Natural killer cell (primary cell): ENCODE measurements at places on chromosomes 1 and 21.
A peak's percentile ranks its signal among the peaks of the same experiment; 100 is the strongest.

DNA sequence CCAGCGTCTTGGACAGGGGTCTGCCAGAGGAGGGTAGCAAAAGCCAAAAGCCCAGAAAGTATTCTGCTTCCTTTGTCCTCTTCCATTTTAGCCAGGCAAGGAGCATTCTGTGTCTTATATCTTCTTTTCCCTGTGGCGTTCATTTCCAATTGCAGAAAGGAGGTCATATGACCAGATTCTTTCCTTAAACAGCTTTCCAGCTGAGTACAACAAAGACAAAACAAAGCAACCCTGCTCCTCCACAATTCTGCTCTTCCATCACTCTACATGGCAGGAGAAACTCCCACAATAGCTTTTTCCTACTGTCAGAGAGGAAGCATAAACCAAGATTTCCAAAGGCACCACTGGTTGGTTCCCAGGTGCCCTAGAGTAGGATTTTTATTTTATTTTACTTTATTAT, 19.7 kb downstream of the ENSA start:
- peaks cover 2% of the 10 kb centered on the region for H3K36me3 ChIP-seq
- no peaks in the 10 kb centered on the region for H3K27me3 ChIP-seq
- H3K4me1 ChIP-seq = peaks cover 42% of the 10 kb centered on the region
- peak overlapping the region; percentile 98 for H3K27ac ChIP-seq

DNA sequence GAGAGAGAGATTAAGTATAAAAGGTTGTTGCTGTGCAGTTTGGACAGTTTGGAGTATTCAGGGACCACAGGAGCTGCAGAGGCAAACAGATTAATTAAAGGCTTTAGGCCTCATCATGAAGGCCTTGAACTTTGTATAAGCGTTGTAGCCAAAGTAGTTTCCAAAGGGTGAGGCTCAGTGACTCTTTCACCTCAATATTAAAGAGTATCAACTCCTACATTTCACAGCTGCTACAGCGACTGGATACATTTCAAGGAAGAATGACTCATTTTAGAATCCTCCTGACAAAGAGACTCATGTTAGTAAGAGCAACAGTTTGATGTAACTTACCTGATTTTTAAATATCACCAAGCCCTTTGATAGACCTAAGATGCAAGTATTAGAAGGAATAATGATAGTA, 355.5 kb downstream of the HLX start:
- no peaks in the 10 kb centered on the region for H3K4me1 ChIP-seq
- no peak for DNase-seq
- no peak overlapping the region for H3K27ac ChIP-seq
- no peaks in the 10 kb centered on the region for H3K27me3 ChIP-seq
- H3K4me3 ChIP-seq = no peak overlapping the region
- H3K36me3 ChIP-seq = no peaks in the 10 kb centered on the region

- H3K4me1 ChIP-seq = no peaks in the 10 kb centered on the region
- no peak for DNase-seq
- no peak overlapping the region for H3K4me3 ChIP-seq
Observed at GRCh38 chr1:67916140-67916886, 83.0 kb upstream of the GNG12 start.

- H3K27ac ChIP-seq = no peak overlapping the region
- no peak overlapping the region for H3K4me3 ChIP-seq
- DNase-seq = no peak
- no peaks in the 10 kb centered on the region for H3K27me3 ChIP-seq
- H3K36me3 ChIP-seq = no peaks in the 10 kb centered on the region
Observed at GRCh38 chr1:230772457-230773395, 25.5 kb downstream of the CAPN9 start.

DNA sequence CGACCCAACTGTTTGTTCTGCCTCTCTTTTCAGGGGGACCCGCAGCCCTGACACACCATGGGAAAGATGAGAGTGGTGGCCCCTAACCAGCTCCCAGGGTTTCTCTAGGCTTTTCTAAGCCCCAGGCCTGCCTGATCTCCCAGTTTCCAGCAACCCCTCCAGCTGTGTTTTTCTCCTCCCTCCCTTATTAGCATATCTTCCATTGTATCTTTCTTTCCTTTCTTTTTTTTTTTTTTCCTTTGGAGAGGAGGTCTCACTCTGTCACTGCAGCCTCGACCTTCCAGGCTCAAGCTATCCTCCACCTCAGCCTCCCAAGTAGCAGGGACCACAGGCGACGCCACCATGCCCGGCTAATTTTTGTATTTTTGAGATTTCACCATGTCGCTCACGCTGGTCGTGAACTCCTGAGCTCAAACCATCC, 1.8 kb upstream of the CERS2 start:
- no peaks in the 10 kb centered on the region for H3K36me3 ChIP-seq
- no peak overlapping the region for H3K27ac ChIP-seq
- H3K4me1 ChIP-seq = peaks cover 67% of the 10 kb centered on the region
- no peak for DNase-seq

GRCh38 chr1:235513495-235514366, 9.5 kb upstream of the B3GALNT2 start:
- no peak overlapping the region for H3K27ac ChIP-seq
- H3K36me3 ChIP-seq = no peaks in the 10 kb centered on the region
- no peaks in the 10 kb centered on the region for H3K4me1 ChIP-seq
- H3K4me3 ChIP-seq = no peak overlapping the region
- DNase-seq = no peak
- no peaks in the 10 kb centered on the region for H3K27me3 ChIP-seq

DNA sequence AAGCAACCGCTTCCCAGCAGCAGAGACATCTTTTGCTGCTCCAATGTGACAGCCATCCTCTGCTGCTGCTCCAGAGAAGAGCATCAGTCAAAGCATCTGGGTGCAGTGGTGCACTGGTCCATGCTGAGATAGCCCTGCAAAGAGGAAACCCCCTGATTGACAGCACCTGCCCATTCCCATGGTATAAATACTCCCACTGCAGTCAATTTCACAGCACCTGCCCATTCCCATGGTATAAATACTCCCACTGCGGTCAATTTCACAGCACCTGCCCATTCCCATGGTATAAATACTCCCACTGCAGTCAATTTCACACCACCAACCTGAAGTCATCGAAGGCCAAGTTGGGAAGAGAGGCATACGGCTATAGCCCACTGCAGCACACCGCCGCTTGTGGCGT, 25.5 kb downstream of the FBXO2 start:
- H3K27me3 ChIP-seq = no peaks in the 10 kb centered on the region
- no peak overlapping the region for H3K4me3 ChIP-seq
- no peaks in the 10 kb centered on the region for H3K4me1 ChIP-seq
- H3K27ac ChIP-seq = no peak overlapping the region

DNA sequence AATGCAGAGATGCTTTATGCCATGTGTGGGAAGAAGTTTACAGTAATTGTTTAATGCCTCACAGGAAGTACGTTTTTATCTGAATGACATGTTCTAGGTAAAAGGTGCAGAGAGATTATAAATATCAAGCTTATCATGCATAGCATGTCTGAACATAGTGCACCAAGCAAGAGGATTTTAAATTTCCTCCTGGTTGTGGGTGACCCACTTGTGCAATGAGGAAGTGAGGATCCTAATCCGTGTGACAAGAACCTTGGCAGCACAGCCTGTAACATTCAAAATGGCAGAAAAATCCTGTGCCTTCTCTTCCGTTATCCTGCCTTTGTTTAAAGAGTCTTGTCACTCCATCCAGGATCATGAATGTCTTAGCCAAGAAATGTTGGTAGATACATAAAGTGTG, 75.6 kb downstream of the PLA2G4A start:
- no peaks in the 10 kb centered on the region for H3K36me3 ChIP-seq
- H3K4me3 ChIP-seq = no peak overlapping the region
- no peak overlapping the region for H3K27ac ChIP-seq
- H3K27me3 ChIP-seq = no peaks in the 10 kb centered on the region
- DNase-seq = no peak

DNA sequence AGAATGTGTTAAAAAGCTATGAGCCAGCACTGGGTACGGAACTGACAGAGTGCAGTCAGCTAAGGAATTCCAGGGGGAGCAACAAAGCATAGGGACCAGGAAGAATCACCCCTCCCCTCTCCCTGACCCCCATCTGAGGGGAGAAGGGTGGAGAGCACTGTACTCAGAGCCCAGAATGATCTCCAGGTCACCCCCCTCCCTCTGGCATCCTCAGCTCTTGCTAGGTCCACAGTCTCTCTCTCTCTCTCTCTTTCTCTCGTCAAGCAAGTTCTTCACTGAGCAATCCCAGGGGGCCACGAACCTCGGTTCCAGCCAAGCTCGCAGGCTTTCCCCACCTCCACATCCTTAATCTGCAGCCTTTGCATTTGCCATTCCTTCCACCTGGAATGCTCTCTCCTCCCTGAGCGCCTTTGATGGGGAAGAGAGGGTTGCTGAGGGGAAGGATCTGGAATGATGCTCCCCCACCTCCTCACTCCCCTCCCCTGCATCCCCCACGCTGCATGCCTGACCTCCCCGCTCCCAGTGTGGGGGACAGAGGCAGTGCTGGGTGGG, 6.7 kb upstream of the WASF2 start:
- H3K4me3 ChIP-seq = no peak overlapping the region
- H3K27ac ChIP-seq = no peak overlapping the region
- no peak for DNase-seq
- H3K27me3 ChIP-seq = no peaks in the 10 kb centered on the region
- H3K36me3 ChIP-seq = no peaks in the 10 kb centered on the region
